ENCODE measurements at places on chromosomes 5 and 9.

DNA sequence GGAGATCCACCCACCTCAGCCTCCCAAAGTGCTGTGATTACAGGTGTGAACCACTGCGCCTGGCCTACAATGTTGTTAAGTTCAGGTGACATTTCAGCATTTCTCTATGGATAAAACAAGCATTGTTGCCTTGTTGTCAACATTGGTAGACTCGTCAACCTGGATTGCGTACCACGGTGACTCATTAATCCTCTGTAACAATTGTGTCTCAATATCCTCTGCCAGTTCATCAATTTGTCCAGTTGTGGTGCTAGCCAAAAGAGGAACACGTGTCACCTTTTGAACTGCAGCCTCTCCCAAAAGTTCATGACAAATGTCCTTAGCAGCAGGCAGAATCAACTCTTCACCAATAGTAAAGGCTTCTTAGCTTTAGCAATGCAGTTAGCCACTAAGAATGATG is 46.3 kb upstream of the LARP1 start:
- DNase-seq, result peak; percentile 72

- DNase-seq, result no peak
Measured at GRCh38 chr9:20043461-20043860, 254.6 kb upstream of the SLC24A2 start.

DNA sequence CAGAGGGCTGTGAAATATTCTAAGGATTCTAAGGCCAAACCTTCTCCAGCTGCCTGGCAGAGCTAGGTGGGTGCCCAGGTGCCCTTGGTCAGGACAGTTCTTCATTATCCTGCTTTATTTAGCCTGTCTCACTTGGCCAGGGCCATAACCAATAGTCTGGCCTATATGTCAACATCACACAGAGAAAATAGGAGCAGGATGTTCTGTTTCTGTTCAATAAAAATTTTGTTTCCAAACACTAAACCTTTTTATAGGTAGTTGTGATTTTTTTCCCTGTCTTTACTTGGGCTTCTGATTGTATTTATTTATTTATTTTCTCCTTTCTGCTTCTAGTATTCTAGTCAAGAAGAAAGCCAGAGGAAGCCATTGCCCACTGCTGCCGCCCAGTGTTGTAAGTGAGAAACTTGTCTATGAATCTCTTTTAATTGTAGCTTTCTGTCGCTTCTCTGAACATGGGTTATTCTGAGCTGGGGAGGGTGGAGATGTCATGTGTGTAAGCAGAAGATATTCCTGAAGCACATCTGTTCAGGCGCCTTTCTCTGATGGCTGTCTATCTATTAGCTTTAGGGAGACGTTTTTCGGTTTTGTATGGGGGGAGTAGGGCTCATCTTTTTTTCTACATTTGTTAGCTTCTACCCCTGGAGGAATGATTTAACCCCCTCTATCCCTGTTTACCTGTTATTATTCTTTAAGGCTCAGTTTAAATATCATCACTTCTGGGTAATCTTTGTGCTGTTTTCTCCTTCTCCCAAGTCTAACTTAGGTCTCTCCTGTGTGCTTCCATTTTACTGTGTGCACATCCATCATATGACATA is 97.1 kb downstream of the UNC13B start:
- DNase-seq, result peak; percentile 62

DNA sequence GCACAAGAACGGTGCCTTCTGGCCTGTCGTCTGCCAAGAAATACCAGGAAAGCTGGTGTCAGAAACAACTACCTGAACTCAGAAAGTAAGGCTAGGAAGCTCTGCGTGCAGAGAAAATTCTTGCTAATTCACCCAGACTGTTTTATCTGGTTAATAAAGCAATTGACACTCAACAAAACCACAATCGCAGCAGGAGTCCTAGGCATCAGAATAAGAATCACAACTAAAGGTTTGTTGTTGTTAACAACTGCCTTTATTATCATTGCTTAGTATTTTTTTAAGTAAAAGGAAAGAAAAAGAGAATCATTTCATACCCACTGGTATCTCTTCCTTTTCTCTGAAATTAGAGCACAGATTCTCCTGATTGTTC is 3.9 kb upstream of the ISL1 start:
- DNase-seq, result no peak

DNA sequence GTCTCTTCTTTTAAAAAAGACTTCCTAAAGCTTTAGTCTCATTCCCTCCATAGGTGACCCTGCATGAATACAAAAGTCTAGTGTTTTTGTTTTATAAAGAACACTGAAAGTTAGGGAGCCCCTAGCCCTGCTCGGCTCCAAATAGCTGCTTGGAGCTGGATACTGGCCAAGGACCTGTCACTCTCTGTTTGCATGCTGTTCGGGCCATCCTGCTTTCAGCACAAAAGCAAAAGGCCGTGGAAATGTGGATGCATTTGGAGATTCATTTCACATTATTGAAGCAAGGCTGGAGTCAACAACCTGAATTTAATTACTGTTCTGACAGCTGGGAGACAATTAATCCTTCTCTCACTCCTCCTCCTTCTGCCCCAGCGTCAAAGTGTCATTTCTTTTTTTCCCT is 151.7 kb upstream of the NMUR2 start:
- no peak for DNase-seq

- peak; percentile 76 for DNase-seq
Measured at GRCh38 chr5:125326150-125326510, 579.7 kb upstream of the ZNF608 start.

DNA sequence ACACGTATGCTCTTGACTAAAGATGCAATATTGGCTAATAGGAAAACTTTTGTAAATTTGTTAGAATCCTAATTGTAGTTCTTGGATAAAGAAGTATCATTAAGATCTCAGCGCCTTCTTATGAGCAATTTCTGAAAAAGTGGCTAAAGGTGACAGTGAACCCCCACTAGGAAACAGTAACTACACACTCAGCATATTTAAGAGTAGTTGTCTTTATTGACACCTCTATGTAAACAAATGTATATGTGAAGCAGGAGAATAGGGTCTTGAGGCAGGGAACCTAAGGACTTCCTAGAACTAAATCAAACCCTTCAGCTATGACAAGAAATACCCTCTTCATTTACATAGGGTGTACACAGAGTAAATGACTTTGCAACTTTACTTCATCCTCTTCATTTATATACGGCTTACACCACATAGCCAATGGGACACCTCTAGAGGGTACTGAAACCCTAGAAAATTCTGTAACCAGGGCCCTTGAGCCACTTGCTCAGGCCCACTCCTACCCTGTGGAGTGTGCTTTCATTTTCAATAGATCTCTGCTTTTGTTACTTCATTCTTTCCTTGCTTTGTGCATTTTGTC is 2.8 kb downstream of the NIPSNAP3A start:
- DNase-seq, result no peak

DNA sequence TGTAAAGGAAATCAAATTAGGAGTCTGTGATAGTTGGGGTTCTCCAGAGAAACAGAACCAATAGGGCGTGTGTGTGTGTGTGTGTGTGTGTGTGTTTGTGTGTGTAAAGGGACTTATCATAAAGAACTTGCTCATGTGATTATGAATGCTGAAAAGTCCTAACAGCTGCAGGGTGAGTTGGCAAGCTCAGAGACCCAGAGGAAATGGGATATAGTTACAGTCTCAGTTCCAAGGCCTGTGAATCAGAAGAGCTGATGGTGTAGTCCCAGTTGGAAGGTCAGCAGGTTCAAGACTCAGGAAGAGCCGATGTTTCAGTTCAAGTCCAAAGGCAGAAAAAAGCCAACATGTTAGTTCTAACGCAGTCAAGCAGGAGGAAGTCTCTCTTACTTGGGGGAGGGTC is 214.2 kb downstream of the ELAVL2 start:
- DNase-seq, result peak; percentile 62

DNA sequence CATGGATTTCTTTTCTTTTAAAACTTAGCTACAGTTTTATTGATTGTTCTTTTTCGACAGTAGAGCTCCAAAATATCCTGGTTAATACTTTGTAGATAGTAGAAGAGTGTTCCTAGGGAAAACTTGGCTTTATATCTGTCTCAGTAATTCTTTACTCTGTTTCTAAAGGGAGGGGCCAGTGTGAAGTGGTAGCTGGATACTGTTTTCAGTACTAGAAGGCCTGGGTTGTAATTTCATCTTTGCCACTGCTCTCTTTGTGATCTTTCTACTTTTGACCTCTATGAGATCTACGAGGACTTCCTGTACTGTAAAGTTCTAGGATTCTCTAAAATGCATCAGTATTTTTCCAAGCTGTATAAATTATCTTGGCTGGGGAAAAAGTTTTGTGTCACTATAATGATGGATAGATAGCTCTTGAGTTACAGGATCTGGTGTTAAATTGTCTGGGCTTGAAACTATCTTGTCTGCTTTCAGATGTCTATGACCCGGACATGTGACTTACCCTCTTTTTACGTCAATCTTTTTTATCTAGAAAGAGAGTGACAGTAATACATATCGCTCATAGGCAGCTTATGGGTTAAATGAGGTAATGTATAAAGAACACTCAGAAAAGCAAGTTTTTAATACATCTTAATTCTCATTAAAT is 53.6 kb downstream of the PRR16 start:
- no peak for DNase-seq

All from bronchial epithelial cell (primary cell).